ENCODE measurements at places on chromosomes 12 and 14.

GRCh38 chr12:128818065-128819022 is 5.4 kb downstream of the SLC15A4 start:
- DNase-seq: no peak

- no peak for DNase-seq
These were observed 33.5 kb upstream of the NRXN3 start for GRCh38 chr14:78136695-78137094.

- no peak for DNase-seq
These were observed 14.8 kb upstream of the OR6J1 start for GRCh38 chr14:22658946-22659345.

DNA sequence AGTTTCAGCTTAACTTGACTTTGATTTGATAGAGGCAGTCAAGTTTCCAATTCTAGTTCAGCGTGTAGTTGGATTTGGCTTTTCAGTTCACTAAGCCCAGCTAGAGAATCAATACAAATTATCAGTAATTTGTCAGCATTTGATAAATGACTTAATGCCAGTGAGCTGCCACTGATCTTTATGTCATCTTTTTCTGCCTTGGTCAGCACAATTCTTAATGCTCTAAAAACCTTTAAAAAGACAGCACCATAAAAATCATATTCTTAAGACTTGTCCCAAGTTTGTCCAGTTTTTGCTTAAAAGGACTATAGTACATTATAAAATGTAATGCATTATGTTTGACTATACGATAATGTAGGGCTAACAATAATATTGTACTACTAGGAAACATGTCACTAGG is 920.5 kb downstream of the LRFN5 start:
- no peak for DNase-seq

GRCh38 chr12:109963743-109964429 is 32.3 kb downstream of the GIT2 start:
- DNase-seq: no peak

DNA sequence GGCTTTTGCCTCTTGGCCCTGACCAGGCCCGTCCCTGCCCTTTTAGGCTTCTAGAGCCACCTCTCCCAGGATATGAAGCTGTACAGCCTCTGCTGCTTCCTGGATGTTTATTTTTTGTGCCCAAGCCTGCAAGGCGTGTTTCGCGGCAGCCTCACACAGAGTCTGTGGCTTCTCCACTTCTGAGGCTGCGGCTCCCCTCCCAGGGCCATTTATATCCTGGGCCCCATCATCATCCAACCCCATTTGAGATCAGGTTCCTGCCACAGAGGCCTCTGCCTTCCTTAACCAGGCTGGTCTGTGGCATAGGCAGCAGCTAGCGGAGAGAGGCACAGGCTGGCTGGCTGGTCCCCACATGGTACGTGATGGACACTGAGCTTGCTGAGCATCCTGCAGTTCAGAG is 114.1 kb upstream of the PWP1 start:
- DNase-seq: no peak

GRCh38 chr12:19988001-19988400 is 380.3 kb upstream of the PDE3A start:
- DNase-seq: no peak

GRCh38 chr12:46124848-46125619 is 134.7 kb upstream of the SCAF11 start:
- peak; percentile 25 for DNase-seq

DNA sequence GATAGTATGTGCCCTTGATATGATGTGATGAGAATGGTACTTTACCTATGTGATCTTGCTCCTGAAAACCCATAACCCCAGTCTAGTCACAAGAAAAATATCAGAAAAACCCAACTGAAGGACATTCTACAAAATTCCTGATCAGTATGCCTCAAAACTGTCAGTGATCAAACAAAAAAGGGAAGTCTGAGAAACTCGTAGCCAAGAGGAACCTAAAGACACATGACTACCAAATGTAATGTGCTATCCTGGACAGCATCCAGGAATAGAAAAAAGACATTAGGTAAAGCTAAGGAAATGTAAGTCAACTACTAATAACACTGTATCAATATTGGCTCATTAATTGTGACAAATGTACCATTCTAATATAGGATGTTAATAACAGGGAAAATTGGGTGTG is 4.1 kb upstream of the WIF1 start:
- DNase-seq: no peak

DNA sequence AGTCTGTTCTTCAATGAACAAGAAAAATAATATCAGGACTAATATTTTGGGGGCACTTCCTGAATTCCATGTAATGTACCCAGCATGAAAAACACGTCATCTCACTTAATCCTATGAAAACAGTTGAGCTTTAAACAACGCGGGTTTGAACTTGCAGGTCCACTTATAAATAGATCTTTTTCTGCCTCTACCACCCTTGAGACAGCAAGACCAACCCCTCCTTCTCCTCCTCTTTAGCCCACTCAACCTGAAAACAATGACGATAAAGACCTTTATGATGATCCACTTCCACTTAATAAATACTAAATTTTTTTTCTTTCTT is 203.9 kb upstream of the KRR1 start:
- DNase-seq: no peak

DNA sequence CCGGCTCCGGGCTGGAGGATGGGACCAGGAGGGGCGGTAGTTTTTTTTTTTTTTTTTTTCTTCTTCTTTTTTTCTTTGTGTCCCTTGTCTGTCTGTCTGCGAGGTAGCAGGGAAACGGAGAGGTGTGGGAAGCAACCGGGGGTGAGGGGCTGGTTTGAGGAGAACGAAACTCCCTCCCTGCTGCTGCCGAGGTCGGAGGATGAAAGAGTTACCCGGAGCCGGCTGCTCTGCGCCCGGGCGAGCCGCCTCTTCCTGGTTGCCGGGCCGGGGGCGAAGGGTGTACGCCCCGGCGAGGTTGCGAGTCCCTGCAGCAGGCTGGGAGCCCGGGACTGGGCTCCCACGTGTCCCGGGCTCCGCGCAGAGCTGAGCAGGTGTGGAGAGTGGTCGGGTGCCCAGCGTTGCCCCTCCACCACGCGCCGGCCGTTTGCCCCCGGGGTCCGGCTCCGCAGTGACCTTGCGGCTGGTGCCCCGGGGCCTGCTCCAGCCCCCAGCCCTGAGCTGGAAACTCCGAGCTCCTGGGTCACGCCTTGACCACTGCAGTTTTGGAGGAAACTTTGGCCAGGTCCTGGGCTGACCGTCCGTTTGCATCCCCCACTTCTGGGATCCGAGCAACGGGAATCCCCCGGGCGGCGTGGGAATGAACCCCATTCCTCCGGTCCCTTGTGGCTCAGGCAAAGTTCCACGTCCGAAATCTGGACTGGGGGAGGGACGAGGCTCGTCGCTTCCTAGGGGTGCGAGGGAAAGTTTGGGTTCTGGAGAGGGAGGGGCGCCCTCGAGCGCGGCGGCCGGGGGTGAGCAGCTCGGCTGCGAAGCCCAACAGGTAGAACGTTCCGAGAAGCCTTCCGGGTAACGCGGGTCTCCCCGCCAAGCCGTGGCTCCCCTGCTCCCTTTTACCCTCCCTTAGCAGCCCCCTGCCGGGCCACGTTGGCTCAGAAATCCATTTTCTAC is 1.3 kb downstream of the CHST11 start:
- DNase-seq: peak; percentile 39

- no peak for DNase-seq
These were observed 216.6 kb upstream of the FKBP4 start for GRCh38 chr12:2578211-2578610.

DNA sequence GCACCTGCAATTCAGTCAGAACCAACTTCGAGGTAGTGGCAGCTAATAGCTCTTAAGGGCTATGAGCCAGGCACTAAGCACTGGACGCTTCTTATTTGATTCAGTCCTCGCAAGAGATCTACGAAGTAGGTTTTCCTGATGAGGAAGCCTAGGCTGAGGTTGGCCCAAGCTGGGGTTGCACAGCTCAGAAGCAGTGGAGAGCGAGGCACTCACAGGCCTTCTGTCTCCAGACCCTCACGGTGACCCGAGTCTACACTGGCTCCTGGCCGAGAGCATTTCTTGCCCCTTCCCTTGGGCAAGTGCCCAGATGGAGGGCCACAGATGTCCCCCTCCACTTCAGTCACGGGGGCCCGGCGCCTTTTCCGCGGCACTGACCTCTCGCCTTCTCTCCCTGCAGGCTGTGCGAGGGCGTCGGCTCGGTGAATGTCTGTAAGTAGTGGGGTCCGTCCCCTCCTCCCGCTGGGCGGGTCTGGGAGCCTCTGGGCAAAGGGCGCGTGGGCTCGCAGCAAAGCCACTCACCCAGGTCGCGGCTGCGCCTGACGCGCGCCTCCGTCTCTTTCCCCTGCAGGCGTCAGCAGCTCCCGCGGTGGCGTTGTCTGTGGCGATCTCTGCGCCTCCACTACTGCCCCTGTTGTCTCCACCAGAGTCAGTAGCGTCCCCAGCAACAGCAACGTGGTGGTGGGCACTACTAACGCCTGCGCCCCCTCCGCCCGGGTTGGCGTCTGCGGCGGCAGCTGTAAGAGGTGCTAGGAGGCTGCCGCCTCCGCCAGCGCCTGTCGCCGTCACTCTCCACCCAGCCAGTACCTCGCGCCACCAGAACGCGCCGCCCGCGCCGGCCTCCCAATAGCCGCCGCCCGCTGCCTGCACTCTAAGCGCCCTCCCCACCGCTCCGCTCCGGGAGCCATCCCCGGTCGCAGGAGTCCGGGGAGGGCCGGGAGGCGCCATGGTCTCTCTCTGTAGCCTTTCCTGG is 13.1 kb downstream of the KRT83 start:
- DNase-seq: no peak

DNA sequence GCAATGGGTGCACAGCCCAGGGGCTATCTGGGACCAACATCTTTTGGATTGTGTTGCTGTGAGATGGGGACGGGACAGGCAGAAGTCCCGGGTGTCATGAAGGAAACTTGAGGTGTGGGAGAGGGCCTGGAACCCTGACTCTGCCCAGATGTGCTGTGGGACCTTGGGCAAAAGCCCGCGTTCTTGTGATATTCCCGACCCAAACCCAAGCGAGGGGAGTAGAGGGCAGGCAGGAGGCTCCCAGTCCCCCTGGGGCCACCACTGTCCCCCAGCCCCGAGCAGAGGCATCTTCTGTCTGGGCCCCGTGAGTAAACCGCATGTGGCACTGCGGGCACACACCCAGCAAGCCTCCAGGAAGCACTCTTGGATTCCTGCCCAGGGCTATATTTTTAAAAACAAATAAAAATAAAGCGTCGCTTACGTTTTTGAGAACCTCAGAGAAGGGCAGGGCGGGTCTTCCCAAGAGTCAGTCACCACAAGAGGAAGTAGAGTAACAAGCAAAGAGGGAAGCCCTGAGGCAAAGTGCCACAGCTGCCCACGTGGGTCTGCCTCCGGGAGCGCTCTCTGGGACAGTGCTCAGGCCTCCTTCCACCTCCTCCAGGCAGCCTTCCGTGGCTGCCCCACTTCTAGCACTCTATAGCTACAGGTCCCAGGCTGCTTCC is 39.5 kb downstream of the BEGAIN start:
- no peak for DNase-seq

GRCh38 chr14:95025218-95025617 is 132.1 kb downstream of the DICER1 start:
- no peak for DNase-seq

DNA sequence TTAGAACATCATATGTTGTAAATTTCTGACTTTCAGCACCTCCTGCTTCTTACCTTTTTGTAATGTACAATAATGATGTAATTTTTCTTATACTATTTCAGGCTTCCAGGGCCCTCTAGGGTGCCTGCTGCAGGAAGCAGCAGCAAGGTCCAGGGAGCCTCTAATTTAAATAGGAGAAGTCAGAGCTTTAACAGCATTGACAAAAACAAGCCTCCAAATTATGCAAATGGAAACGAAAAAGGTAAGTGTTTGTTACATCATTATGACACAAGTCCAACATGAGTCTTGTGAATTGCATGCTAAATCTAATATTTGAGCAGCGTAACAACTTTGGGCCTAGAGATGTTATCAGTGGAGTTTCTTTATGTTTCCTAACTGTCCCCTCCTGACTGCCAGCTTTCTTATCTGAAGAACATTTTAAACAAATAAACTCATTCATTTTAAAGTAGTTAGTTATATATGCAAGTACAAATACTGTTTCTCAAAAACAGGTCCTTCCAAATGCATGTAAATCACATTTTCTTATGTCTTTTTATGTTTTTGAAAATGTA is 167.6 kb downstream of the NAV3 start:
- DNase-seq: no peak

DNA sequence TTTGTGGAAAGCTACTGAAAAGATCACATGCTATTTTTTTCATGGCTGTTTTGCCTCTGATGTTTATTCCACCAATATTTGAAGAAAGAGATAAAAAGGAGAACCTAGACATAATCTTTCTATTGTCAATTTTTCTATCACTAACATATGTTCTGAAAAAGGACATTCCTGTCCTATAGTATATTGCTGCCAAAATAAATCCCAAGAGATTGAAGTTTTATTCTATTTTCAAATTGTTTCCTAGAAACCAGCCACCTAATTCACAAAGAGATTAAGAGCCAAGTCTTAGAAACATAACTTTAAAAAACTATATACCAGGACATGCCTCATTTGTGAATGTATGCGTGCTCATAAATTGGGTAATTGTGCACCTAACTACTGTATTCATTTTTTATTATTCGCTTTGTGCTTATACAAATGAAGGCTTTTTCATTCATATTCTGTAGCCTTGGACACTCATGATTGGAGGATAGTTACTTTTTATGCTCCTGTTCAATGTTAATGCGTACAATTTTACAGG is 200.7 kb downstream of the FUT8 start:
- no peak for DNase-seq

DNA sequence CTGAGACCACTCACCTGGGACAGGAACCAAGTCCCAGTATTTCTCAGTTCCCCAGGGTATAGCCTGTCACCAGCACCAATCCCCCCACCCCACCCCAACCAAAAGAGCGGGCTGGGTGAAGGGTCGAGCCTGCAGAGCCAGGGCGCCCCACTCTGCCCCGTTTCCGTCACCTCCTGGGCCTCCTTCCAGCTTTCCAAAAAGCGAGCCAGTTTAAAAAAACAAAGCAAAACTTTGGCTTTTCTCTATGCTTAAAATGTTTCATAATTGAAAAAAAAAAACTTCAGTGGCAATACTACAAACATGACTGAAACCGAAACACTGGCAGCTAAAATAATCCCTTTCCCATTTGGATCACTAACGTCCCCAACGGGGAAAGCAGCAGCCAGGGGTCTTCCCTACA is 7.5 kb downstream of the CAMKK2 start:
- no peak for DNase-seq

DNA sequence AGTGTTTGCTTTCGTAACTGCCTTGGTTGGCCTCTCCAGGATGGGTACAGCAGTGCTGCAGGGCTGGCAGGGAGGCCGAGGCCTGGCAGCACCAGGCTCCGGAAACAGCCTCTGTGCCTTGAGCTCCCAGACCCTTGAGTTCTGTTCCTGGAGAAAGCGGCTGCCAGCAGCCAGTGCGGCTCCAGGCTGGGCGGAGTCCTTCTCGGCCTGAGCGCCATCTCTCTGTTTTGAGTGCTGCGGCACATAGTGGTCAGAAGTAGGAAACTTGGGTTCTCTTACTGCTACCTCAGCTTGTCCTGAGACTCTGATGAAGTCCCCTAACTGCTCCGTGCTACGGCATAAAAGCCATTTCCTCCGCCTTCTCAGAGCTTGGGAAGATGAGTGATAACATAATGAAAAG is 65.9 kb downstream of the KCNA1 start:
- no peak for DNase-seq

GRCh38 chr14:75752907-75753594 is 92.0 kb downstream of the TTLL5 start:
- DNase-seq: no peak

GRCh38 chr12:109890620-109891170 is 9.4 kb upstream of the TCHP start:
- no peak for DNase-seq

- DNase-seq: no peak
These were observed 126.7 kb downstream of the EPS8 start for GRCh38 chr12:15662303-15662980.
